ENCODE measurements at places on chromosomes 5 and 9.

GRCh38 chr5:14343376-14343775, 200.2 kb downstream of the TRIO start:
- DNase-seq, result no peak

- DNase-seq, result no peak
Observed at GRCh38 chr5:14913096-14913495, 41.5 kb upstream of the ANKH start.

- no peak for DNase-seq
Observed at GRCh38 chr5:74810915-74811314, 43.9 kb downstream of the NSA2 start.

- no peak for DNase-seq
Observed at GRCh38 chr9:109471475-109472393, 26.4 kb downstream of the PTPN3 start.

- DNase-seq, result no peak
Observed at GRCh38 chr5:117118499-117118898, 543.9 kb upstream of the SEMA6A start.

GRCh38 chr5:123092696-123093095, 3.7 kb downstream of the PRDM6 start:
- no peak for DNase-seq

DNA sequence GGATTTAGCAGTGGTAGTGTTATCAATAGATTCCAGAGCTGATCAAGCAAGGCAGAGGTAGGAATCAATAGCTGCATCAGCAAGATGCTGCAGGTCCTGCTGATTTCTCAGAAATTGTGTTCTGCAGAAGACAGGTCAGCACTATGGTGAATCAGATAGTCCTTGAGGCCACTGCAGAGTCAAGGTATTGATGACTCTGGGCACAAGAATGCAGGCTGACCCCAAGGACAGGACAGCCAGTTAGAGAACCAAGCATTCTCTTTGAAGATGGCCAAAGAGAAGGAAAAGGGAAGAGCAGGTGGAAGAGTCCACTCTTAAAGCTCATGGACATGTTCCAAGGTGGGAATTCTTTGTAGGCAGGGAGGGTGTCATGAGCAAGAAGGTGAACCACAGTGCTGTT, 28.0 kb downstream of the PRUNE2 start:
- no peak for DNase-seq

DNA sequence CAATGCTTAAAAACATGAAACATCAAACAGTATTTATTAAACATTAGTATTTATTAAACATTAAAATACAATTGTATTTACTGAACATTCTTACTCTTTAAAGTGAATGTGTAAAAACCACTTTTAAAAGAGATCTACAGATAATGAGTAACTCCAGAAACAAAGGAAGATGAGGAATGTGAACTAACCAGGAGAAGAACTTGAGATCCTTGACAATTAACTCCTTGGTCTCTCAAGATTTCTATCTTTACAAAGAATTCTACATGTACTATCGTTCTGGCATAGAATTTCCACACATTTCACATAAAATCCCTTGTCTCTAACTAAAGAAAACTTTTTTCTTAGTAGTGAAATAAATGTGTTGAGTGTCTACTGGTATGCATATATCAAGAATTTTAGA, 28.7 kb upstream of the IFNE start:
- no peak for DNase-seq

DNA sequence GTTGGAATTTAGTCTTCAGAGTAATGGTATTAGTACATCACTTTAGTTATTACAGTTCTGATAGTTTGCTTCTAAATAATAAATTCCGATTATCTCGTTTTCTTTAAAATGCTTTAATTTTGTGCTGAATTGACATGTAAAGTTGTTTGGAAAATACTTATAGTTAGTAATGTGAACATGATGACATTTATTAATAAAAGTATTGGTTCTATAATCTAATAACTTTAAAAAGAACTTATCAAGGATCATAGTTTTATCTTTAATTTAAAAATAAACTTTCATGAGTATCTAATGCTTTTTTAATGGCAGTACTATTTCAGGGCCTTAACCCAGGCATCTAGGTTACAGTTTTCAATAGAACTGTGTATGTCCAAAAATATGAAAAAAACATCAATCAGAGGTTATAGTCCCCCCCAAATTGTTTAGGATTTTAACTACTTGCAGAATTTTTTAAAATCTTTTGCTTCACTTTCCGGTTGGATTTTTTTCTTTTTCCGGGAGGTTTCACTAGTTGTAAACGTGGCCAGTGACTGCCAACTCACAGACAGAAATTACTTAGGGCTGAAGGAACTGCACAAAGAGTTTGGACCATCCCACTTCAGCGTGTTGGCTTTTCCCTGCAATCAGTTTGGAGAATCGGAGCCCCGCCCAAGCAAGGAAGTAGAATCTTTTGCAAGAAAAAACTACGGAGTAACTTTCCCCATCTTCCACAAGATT, 680 bp downstream of the GPX8 start:
- no peak for DNase-seq

GRCh38 chr9:26809795-26810194, 82.8 kb downstream of the CAAP1 start:
- DNase-seq, result no peak

DNA sequence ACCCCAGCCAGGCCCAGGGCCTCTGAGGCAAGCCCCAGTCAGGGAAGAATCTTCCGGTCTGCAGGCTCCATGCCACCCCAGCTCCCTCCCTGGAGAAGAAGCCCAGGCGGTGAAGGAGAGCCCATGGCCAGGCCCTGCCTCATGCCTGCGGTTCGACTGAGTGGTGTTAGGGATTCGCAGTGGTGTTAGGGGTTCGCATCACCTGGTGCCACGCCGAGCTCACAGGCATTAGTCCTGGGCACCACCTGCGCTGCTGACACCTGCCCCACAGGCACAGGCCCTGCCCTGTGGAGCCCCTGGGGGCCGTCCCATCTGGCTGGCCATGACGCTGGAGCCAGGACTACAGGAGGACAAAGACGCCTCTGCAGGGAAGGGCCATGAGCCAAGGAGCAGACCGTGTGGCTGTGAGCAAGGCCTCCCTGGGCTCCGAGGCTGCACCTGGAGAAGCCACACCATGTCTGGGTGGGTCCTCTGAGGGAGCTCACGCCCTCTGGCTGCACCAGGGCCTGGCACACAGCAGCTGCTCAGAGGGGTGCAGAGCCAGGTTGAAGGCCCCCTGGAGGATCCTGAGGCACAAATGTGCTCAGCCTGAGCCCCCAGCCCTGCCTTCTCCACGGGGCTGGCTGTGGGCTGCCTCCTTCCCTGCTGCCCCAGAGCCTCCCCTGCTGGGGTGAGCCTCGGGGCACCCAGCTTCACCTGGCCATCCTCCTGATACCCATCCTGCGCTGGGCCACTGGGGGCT, 27.6 kb upstream of the RNF130 start:
- peak; percentile 53 for DNase-seq

- no peak for DNase-seq
Observed at GRCh38 chr9:87640385-87640795, 85.5 kb upstream of the CTSL start.

DNA sequence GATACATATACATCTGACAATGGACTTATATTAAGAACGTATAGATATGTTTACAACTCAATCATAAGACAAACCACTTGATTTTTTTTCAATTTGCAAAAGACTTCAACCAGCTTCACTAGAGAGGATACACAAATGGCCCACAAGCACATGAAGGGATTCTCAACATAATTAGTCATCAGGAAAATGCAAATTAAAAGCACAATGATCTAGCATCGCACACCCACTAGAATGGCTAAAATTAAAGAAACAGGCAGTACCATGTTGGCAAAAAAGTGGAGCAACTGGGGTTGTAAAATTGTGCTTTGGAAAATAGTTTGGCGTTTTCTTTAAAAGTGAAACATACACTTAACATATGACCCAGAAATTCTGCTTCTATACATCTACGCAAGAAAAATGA, 80.0 kb upstream of the TRIO start:
- DNase-seq, result no peak

- no peak for DNase-seq
Observed at GRCh38 chr5:162664846-162665245, 597.3 kb downstream of the GABRG2 start.

DNA sequence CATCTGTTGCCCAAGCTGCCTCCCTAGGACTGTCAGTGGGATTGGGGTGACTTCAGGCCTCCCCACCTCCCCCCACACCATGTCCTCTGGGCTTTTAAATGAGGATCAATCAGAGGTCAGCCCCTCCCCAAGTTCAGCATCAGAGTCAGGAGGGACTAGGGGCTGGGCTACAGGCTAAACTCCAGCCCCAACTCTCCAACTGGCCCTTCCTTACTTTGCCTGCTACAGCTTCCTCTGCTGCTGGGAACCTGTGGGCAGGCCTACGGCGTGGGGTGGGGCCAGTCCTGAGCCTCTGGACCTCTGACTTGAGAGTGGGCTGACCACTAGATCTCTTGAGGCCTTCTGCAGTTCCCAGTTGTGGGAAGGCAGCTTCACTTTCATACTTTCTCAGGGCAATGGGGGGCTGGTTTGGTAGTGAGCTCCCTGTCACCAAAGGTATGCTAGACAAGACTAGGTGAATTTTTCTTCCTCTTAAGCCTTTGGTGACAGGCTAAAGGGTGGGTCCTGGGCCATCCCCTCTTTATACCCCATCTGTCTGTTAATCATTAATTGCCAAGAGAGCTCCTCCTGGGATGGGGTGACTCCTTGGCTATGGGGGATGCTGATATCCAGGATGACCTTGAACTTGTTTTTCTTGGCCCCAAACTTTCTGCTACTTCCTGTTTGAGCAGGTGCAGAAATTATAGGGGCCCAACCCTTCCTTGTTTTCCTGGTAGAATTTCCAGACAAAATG, 10.8 kb upstream of the DAB2IP start:
- no peak for DNase-seq

DNA sequence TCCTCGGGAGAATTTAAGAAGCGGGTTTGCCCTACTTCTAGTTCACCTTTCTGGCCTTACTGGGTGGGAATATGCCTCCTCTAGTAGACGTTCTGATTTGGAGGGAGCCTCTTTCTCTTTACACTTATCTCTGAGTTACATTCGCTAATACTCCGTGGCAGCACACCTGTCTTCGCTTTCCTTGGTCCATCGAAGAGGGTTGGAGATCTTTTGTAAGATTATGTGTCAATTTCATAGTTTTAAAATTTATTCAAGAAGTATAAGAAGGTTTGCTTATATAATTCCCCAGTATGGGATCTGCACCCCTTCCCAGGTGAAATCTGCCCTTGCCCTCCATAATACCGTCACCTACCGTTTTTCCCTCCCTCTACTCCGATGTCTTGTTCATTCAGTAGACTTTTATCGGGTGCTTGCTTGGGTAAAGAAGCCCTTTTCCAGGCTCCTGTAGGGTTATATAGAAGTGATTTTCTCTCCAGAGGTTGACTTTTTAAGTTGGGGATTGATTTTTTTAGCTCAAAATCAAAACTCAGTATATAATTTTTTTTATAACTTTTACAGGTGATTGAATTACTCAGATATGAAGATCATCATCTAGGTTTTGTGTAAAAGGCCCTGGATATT, 1.1 kb downstream of the GPBP1 start:
- no peak for DNase-seq

DNA sequence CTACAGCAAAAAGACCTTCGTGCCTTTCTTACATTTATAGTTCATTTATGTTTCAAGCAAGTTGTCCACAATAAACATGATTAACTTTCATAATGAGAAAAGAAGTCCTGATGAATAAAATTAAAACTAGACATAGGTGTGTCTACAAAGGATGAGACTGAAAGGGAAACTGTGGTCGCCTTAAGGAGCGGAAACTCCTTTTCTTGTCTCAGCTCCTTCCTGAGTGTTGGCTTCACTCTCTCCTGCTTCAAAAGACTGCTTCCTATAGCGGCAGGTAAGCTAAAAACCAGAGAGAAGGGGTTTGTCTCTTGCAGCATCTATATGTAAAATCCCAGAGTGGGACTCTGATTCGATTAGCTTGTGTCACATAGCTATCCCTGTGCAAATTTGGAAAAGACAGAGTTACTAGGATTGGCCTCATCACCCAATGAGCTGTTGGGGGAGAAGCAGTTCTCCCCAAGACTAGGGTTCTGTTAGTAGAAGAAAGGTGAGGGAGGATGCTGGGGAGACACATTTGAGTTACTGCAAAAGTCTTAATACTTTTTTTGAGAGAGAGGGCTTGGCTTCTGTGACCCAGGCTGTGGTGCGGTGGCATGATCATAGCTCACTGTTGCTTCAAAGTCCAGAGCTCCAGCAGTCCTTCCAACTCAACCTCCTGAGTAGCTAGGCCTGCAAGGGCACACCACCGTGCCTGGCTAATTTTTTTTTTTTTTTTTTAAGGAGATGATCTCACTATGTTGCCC, 16.8 kb upstream of the CTSL start:
- no peak for DNase-seq
